Left colon (tissue), 2 donors: ENCODE measurements at places on chromosomes 1 and 21.
A peak's percentile ranks its signal among the peaks of the same experiment; 100 is the strongest.

DNA sequence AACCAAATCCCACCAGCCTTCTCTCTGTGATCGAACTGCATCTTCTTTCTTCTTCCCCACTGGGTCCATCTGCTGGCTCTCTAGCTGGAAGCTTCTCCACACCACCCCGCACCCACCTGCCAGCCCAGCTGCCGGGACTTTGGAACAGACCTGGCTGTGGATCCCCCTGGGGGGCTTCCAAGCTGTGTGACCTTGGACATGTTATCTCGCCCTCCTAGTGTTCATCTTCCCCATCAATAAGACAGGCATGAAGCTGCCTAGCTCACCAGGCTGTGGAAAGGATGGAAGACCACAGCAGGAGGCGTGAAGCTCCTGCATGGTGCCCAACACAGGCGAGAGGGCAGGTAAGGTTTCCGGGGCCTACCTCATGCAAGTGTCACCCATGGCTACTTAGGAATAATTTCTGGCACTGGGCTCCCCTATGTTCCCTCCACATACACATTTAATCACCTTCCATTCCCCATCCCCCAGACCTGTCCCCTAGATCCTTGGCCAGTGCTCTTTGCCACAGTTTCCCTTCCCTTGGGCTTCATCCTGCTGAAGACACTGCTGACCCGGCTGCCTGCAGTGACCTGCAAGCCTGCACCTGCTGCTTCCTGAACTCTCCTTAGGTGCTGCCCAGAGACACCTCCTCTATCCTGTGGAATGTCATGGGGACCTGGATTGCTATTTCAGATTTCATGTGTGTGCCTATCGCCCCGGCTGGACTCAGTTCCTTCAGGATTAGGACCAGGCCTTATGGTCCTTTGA lies 13.2 kb upstream of the C2CD2 start:
- DNase-seq: no peak

DNA sequence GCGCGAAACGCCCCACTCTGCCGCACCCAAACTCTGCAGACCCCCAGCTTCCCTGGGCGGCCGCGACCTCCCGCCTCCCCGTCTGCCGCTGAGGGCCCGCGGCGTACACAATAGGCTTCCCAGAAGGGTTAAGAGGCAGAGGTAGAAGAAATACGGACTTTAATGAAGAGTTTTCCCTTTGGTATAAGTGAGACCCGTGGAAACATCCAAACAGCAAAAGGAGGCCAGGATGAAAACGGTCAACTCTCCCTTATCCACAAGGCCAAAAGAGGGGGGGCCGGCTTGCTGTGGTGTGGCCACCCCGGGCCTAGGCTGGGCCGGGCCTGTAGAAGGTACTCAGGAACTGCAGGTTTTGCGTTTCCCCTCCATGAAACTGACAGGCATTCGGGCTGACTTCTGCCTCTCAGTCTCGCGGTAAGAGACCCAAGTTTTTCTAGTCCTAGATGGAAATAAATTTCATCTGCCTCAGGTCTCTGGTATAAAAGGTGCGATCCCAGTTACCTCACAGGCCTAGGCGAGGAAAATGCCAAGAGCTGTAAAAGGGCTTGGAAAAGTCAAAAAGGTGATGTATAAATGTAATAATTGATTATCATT lies 671 bp upstream of the PYGO2 start:
- DNase-seq: peak; percentile 59

DNA sequence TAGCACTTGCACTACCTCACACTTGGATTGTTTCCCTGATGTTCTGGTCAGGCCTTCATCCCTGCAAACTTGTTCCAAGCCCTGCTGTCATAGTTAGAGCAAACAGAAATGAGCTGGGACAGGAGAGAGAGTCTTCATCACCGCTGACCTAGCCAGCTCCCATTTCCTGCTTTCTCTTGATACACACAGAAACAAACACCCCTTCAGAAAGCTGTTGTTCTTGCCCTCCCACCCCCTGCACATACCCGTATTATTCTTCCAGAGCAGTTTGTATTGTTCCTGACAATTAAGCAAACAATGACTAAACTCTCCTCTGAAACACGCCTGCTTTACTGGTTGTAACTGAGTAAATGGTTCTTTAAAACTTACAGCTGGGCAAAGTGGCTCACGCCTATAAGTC lies 2.9 kb upstream of the SYT2 start:
- DNase-seq: no peak

- no peak for DNase-seq
These were observed 43.8 kb upstream of the AIM2 start for GRCh38 chr1:159120317-159120716.
